ENCODE measurements at places on chromosomes 7 and 10. TPM values are rescaled to one million over a fixed set of nuclear protein-coding genes. Genes with fewer than 3 reads are reported as not detected.

DNA sequence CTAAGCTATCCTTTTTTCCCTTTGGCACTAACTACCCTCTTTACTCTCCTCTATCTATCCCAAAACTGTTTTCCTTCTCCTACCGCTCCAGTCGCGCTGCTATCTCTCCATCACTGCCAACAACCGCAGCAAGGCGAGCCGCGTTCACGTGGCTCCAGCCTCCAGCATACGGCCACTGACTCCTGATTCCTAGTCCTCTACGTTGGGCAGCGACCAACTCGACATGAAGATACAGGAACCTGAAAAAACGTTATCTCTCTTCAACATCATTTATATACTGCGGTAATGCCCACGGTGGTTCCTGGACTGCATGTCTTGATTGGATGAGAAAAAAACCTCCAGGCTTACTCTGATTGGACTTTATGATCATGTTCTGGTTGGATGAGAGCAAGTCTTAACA, 129.5 kb downstream of the ZNF716 start:
- no peak for DNase-seq

GRCh38 chr10:96505150-96506136, 8.3 kb downstream of the TLL2 start:
- DNase-seq = no peak

DNA sequence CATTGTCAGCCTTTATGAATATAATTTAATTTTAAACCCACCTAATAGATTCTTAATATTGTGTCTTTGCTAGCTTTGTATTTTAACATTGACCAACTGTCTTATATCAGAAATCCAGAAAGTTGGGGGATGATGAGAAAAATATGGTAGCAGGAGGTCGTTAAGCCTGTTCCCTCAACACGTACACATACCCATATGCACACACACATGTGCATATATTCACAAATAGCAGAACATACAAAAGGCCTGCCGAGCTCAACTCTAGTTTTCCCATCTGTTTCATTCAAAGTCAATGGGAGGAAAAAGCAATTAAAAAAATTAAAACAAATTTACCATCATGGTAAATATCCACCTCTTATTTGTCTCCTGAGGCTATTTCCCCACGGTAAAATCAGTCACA, 25.9 kb upstream of the PTPRZ1 start:
- no peak for DNase-seq

- no peak for DNase-seq
Measured at GRCh38 chr7:17362439-17363105, 64.1 kb downstream of the AHR start.

DNA sequence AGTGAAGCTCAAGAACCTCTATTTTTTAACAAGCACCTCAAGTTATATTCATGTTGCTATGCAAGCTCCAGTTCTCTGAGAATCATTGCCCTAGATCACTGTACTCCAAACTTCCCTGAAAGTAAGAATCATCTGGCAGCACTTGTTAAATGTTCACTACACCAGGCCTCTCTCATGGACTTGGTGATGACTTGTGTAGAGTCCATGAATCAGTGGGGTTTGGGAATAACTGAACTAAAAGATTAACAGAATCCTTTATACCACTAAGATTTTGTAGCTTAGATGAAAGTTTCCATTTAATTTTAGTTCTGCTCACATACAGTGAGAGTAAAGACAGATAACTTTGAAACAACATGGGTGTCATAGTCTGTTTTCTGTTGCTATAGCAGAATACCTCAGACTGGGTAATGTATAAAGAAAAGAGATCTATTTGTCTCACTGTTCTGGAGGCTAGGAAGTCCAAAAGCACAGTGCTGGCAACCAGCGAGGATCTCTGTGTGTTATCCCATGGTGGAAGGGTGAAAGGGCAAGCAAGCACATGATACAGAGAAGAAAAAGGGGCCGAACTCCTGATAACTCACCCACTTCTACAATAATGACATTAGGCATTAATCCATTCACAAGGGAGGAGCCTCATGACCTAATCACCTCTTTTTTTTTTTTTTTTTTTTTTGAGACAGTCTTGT, 27.9 kb upstream of the AOAH start:
- no peak for DNase-seq

GRCh38 chr7:131219312-131220041, 108.2 kb upstream of the MKLN1 start:
- no peak for DNase-seq

The CLDN4 gene
- total RNA-seq = 787 TPM

The CALHM3 gene
- total RNA-seq = 20.3 TPM

The LIPM gene
- total RNA-seq = not detected

The PALD1 gene
- 9.6 TPM for total RNA-seq

The TFR2 gene
- 2.5 TPM for total RNA-seq

The TSPAN12 gene
- total RNA-seq = 14.8 TPM
